ENCODE measurements at places on chromosomes 3 and 15. TPM values are rescaled to one million over a fixed set of nuclear protein-coding genes. Genes with fewer than 3 reads are reported as not detected.

The RARB gene
- total RNA-seq: 14.0 TPM

The AKAP13 gene
- 264 TPM for total RNA-seq

DNA sequence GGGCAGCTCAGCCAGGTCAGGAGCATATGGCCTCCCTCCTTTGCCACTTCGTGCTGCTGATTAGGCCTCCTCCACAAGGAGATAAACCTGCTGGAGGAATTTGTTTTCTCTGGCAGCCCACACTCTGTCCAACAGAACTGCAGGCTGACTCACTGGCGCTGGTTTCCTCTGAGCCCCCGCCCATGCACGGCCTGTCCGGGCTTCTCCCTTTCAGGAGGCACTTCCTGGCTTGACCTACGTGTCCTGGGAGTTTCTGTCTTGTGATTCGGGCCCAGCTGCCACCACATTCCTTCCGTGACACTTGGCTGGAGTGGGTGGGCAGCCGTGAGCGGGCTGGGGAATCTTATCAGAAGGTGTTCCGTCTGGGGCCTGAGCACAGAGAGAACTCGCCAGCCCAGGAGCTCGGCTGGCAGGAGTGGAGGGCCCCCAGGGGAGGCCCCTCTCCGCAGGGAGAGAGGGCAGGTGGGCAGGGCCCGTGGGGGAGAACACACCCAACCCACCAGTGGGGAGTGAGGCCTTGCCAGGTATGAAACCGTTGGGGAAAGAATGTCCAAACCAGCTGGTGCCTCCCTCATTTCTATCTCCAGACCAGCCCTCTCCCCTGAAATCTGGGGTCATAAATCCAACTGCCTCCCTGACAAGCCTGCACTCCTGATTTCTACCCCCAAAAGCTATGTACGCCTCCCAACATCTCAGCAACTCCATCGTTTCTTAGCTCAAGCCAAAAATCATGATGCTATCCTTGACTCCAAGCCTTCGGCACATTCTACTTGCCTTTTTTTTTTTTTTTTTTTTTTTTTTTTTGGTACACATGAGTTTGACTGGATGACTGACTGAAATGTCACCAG, 110.6 kb upstream of the MEF2A start:
- peak; percentile 94 for DNase-seq

DNA sequence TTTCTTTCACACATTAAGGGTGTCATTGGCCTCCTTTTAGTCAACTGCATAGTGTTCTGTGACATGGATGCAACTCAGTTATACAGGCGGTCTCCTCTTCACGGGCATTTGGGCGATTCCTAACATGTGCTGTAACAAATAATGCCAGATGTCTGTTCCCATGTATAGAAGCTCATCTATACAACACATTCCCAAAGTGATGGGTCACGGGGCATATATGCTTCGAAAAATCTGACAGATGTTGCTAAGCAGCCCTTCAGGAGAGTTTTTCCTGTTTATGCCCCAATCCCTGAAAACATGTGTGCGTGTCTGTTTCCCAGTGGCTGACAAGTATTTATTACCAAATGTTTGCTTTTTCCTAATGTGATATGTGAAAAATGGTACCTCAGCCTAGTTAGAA, 25.8 kb downstream of the LRRK1 start:
- DNase-seq: no peak

GRCh38 chr15:36465304-36465703, 114.1 kb upstream of the CDIN1 start:
- no peak for DNase-seq

- DNase-seq: no peak
These were observed 65.0 kb downstream of the AAGAB start for GRCh38 chr15:67189326-67190051.

GRCh38 chr3:110900576-110900975, 171.0 kb upstream of the NECTIN3 start:
- no peak for DNase-seq
